ENCODE measurements at places on chromosomes 7 and 10.
A peak's percentile ranks its signal among the peaks of the same experiment; 100 is the strongest.

DNA sequence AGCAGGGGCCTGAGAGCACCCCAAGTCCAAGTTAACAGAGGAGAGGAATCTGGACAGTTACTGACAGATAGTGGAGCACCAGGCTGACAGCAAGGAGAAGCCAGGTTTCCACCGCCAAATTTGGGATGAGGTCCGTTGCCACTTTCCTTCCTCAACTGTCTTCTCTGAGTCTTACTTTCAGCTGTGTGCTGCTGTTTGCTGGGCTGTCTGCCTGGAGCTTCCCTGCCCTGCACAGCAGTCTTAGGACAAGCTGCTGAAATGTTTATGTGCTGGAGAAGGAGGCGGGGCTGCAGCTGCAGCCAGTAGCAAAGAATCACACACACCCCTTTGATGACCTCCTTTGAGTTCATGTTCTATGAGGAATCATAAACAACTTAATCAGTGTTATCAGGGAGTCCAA is 17.4 kb upstream of the CYP3A7 start:
- DNase-seq, result no peak

- no peak for DNase-seq
Observed at GRCh38 chr7:96303686-96304443, 18.0 kb downstream of the SLC25A13 start.

GRCh38 chr10:47347303-47347675 is 874 bp upstream of the RBP3 start:
- no peak for DNase-seq

GRCh38 chr7:113142385-113143119 is 24.2 kb upstream of the SMIM30 start:
- no peak for DNase-seq

GRCh38 chr7:116678780-116679179 is 6.8 kb downstream of the MET start:
- DNase-seq, result no peak

GRCh38 chr7:98081319-98081718 is 25.3 kb upstream of the LMTK2 start:
- no peak for DNase-seq

- no peak for DNase-seq
Observed at GRCh38 chr7:96667026-96667425, 42.6 kb downstream of the SEM1 start.

GRCh38 chr7:53607961-53608360 is 572.5 kb downstream of the POM121L12 start:
- DNase-seq, result no peak

DNA sequence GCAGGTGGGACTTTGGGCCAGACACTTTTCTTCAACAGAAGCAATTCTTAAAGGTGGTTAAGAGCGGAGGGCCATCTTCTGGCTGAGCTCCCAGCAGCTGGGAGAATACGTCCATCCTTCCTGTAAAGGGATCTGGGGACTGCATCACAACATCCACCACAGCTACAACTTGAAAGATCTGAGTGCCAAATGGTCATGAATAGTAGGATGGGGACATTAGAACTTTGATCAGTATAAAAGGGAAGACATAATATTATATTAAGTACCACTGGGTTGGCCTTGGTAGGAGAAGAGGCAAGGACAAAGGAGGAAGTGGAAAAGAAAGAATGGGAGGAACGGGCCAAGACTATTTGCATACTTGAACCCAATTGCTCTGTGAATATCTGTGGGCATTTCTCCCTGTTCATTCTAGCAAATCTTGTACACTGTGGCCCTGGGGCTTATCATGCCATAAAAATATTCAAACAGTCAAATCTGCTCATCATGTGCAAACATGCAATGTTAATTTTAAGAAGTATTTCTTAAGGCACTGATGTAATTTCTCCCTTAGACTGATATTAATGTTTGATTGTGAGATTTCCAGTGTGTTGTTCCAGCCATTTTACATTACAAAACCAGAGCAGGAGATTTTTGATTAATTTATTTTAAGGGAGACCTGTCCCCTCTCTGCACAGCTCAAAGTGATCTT is 65.5 kb upstream of the CREB5 start:
- DNase-seq, result no peak

- DNase-seq, result no peak
Observed at GRCh38 chr10:1142596-1142995, 86.4 kb downstream of the WDR37 start.

- DNase-seq, result peak; percentile 35
Observed at GRCh38 chr7:99141841-99142726, 1.8 kb downstream of the SMURF1 start.

GRCh38 chr10:7036951-7037350 is 373.9 kb downstream of the SFMBT2 start:
- no peak for DNase-seq

- no peak for DNase-seq
Observed at GRCh38 chr7:101764221-101764620, 53.2 kb upstream of the CUX1 start.

GRCh38 chr10:70779088-70779487 is 6.1 kb downstream of the TBATA start:
- DNase-seq, result no peak

DNA sequence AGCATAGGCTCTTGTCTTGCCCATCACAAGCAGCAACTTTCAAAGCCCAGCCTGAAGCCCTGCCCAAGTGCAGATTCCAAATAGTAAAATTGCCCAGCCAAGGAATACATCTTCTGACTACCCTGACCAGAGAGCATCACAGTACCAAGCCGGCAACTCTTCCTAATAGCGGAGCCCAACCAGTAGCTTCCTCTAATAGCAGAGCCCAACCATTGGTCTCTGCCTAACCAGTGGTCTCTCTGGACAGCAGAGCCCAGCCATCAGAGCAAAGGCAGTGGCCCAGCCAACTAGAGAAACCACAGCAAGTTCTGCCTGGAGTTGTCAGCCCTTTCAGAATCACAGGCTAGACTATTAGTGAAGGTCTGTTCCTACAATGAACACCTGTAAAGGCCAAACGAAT is 285.6 kb downstream of the HGF start:
- DNase-seq, result no peak

DNA sequence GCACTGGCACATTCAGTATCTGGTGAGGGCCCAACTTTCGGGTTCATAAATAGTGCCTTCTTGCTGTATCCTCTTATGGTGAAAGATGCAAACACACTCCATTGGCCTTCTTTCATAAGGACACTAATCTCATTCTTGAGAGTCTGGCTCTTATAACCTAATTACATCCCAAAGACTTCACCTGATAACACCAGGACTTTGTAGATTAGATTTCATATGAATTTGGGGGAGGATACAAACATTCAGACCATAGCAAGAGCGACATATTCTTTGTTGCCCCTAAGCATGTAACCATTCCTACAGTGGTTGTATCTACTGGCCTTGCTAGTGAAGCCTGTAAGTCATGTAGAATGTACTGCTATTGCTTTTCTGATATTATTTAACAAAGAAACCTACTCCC is 525.2 kb downstream of the GFRA1 start:
- no peak for DNase-seq

DNA sequence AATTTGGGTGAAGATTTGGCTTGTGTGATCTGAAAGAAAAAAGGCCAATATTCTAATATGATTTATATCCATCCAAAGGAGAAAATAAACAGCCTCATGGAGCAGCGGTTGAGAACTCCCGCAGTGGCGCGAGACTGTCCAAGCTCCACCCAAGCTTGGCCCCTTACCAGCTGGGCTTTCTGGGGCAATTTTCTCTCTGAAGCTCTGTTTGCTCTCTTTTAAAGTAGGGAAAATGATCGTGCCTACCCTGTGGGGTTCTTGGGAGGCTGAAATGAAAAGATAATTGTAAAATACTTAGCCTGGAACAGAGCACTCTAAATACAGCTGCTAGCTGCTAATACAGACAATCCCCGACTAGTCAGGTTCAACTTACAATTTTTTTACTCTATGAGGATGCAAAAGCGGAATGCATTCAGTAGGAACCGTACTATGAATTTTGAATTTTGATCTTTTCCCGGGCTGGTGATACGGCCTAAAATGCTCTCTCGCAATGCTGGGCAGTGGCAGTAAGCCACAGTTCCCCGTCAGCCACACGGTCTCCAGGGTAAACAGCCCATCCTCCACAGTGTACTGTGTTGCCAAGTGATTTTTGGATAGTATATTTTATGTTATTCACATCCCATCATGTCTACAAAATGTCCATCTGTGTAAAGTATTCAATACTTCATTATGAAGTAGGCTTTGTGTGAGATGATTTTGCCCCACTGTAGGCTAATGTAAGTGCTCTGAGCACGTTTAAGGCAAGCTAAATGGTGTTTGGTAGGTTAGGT is 137.7 kb downstream of the CHN2 start:
- DNase-seq, result no peak

DNA sequence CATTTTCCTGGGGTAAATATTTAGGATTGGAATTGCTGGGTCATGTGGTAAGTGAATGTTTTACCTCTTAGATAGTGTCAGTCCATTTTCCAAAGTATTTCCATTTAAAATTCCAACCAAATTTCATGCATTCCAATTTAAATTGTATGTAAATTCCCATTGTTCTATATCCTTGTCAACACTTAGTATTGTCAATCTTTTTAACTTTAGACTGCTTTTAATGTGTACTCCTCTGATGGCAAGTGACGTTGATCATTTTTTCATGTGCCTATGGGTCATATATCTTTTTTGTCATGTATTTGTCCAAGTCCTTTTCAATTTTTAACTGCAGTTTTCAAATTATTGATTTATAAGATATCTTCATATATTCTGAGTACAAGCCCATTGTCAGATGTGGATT is 80.8 kb upstream of the FAM20C start:
- DNase-seq, result no peak

DNA sequence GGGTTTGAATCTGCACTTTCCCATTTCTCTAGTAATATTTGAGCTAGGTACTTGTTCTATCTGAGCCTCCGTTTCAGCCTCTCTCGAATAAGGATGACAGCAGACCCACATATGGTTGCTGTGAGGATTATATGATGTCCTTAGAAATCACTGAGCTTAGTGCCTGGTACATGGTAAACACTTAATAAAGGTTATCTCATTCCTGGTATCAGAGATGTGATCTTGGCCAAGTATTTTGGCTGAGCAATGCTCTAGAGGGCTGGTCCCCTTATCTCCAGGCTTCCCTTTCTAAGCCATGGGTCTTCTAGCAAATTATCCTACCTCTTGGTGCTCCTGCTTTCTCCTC is 407 bp upstream of the MKRN1 start:
- DNase-seq, result no peak

DNA sequence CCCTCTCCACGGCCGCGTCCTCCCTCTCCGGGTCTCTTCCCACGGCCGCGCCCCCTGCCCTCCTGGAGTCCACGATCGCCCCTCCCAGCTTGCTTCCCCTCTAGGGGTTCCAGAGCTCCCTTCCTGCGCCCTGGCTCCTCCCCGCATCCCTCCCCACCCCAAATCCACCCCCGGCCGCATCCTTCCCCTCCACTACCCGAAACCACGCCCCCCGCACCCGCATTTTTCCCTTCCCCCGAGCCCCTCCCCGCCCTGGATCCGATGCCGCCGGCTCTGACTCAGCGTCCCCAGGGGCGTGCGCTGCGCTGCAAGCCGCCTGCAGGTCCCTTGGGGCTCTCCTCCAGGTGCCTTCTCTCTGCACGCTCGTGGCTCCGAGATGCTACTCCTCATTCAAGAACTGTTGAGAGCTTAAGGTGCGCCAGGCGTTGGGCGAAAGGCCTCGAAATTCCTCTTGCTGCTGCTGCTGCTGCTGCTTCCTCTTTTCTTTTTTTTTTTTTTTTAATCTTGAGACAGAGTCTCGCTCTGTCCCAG is 372 bp upstream of the TMEM130 start:
- DNase-seq, result peak; percentile 28

DNA sequence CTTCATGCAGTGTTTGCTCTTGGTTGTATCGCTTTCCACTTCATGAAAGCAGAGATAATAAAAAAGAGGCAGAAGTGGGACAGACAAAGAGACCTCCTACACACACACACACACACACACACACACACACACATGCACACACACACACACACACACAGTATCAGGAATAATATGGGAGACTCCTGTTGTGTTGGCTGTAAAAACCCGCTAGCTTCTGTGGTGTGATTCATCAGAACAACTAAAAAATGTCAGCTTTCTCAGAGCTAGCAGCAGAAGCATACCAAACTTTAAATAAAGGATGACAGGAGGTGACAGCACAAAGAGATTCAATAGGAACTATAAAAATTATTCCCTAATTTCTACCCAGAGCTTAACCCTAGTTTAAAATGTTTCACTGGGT is 148.2 kb upstream of the LRRTM3 start:
- DNase-seq, result no peak

DNA sequence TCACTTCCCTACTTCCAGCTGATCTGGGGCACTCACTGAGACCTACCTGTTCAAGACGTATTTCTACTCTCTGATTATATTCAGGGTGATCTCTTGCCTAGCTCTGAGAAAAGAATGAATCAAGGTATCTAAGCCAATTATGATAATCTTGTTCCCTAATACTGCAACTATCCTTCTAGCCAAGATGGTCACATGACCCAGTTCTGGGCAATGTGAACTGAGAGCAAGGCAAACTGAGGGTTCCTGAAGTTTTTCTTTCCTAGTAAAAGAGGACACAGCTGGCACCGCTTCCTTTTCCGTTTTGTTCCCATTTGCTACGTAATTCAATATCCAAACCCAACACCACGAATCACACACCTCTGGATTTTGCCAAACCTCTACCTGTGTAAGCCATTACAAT is 5.9 kb upstream of the GPAM start:
- no peak for DNase-seq

DNA sequence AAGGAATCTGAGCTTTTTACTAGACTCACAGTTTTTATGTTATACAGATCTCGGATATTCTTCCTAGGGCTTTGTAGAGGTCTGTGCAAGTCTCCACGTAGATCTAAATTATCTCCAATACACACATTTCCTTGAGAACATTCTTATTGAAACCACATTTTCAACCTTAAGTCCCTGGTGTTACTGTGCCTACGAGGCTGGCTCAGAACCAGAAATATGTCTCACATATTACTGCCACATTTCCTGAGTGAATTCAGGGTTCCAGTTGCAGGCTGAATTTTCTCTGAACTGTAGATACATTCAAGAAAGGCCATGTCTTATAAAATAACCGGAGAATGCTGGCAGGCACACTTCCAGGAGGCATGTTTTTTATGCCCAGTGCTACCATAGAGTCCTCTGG is 46.5 kb downstream of the INHBA start:
- DNase-seq, result no peak

DNA sequence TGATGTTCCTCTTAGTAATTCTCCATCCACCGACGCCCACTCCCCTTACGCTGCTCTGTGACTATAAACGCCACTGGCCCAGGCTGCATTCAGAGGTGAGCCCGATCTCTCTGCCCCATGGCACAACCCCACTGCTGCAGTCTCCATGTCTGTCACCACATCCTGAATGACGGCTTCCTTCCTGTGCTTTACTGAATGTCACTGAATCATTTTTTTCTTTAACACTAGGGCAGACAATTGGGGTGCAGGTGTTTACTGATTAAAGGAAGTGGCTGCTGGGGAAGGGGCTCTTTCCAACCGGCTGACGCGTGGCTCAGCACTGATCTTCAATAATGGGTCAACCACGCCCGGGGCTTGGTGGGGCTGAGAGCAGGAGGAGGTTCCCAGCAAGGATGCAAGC is 208.3 kb downstream of the USP6NL start:
- peak; percentile 37 for DNase-seq

DNA sequence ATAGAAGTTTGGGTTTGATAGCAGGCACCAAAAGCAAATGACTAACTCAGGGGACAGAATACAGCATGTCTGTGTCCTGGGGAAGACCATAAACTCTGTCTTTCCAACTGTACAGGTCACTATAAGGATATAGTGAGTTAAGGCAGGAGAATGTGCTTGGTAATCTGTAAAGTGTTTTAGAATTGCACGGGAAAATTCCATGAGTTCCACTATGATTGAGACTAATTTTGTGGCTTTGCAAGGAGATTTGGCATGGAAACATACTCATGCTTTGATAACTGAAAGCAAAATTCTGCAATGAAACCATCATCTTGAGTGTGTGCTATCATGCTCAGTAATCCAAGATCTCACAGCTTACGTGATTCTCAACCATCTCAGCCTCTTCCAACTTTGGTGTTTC is 152.6 kb downstream of the PKD1L1 start:
- DNase-seq, result no peak

Measured in activated gamma-delta T cell treated with anti-CD3 and anti-CD28 coated beads, Interleukin-2, amount 50 U/mL, for 16 hours (primary cell).